Germinal center (tissue), 1 donor: ENCODE measurements at places on chromosomes 6 and 20.

- DNase-seq: no peak
Measured at GRCh38 chr6:17269840-17270239, 11.3 kb upstream of the RBM24 start.

GRCh38 chr6:103405321-103405720, 1454.4 kb downstream of the HACE1 start:
- no peak for DNase-seq

GRCh38 chr6:111157412-111157811, 70.1 kb downstream of the SLC16A10 start:
- DNase-seq: no peak

GRCh38 chr6:45832063-45832462, 183.6 kb downstream of the CLIC5 start:
- no peak for DNase-seq

GRCh38 chr20:6740096-6740495, 27.4 kb upstream of the BMP2 start:
- DNase-seq: no peak

GRCh38 chr20:25300496-25301170, 52.7 kb downstream of the PYGB start:
- no peak for DNase-seq

DNA sequence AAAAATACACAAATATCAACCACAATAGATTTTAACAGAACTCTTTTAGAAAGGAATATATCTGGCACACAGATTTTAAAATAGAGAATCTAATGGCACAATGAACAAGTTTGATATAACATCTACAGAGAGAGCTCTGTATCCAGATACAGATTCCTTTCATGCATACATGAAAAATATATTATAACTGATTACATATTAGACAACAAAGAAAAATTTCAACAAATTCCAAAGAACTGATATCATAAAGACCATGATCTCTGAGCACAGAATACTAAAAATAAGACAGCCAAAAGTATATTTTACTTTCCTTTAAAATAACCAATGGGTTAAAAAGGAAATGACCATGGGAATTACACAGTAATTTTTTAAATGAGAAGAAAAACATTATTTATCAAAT, 74.1 kb upstream of the MAP7 start:
- no peak for DNase-seq

- DNase-seq: no peak
Measured at GRCh38 chr6:135811170-135811569, 40.3 kb upstream of the PDE7B start.
